Astrocyte (in vitro differentiated cells and primary cell): ENCODE measurements at places on chromosomes 7 and 10. TPM values are rescaled to one million over a fixed set of nuclear protein-coding genes. Genes with fewer than 3 reads are reported as not detected.
A peak's percentile ranks its signal among the peaks of the same experiment; 100 is the strongest.

Gene EN2
- not detected in 2 replicates for total RNA-seq

Gene DDC
- not detected in 2 replicates for total RNA-seq

Gene ZNF680
- 5.6 and 7.1 TPM in 2 replicates for total RNA-seq

Gene MYO3A
- total RNA-seq: 0.23 TPM in 1 of 2 replicates, not detected in the other

GRCh38 chr10:557792-558328, 131.6 kb downstream of the DIP2C start:
- no peak for DNase-seq

- DNase-seq: peak; percentile 67
Measured at GRCh38 chr7:91079487-91079886, 184.7 kb upstream of the FZD1 start.

- no peak for DNase-seq
Measured at GRCh38 chr7:158751751-158752150, 47.1 kb upstream of the NCAPG2 start.

DNA sequence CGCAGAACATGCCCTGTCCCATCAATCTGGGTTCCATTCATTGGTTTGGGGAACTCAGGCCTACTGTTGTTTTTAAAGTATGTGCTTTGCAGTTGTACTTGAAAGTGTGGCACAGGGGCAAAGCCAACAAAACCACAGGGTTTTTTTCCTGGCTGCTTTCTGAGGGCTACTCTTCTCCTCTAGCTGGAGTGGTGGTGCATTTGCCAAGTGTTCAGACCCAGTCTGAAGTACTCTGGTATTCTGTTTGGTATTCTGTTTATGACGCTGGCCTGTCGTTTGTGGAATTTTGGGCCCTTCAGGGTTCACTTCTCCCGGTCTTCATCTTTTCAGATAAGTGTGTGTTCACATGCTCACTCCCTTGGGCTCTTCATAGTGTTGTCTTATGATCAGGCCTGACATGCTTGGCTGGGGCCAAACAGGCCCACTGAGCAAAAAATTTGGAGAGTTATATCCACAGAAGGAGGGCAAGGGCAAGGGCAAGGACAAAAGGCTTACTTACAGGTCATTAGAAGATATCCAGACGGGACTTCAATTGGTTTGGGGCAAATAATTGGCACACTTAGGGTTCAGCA, 26.3 kb downstream of the SLC26A4 start:
- no peak for DNase-seq

DNA sequence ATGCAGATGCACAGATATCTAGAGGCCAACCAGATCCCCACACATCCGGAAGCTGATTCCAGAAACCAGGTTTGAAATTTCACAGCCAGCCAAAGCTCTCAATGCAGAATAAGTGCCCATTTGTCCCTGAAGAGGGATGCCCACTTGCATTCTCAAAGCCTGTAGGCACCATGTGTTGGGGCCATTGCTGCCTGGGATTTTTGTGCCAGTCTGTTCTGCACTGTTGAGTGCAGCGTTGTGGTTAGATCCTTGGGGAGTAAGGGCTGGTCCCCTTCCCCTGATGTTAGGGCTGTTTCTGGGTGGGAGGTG, 62.4 kb downstream of the EEPD1 start:
- no peak for DNase-seq
